ENCODE measurements at places on chromosomes 1 and 21. TPM values are rescaled to one million over a fixed set of nuclear protein-coding genes. Genes with fewer than 3 reads are reported as not detected.

- DNase-seq: no peak
Observed at GRCh38 chr1:6288026-6288425, 27.1 kb upstream of the GPR153 start.

GRCh38 chr1:117674521-117675400 lies 68.9 kb downstream of the TENT5C start:
- no peak for DNase-seq

- DNase-seq: no peak
Observed at GRCh38 chr1:6834366-6834765, 49.1 kb downstream of the CAMTA1 start.

GRCh38 chr1:195394567-195394966 lies 1213.7 kb downstream of the KCNT2 start:
- no peak for DNase-seq

- no peak for DNase-seq
Observed at GRCh38 chr1:81550753-81551152, 250.0 kb upstream of the ADGRL2 start.

C1orf115 gene
- total RNA-seq: 22.7 TPM
